ENCODE measurements at places on chromosomes 1 and 21. TPM values are rescaled to one million over a fixed set of nuclear protein-coding genes. Genes with fewer than 3 reads are reported as not detected.

GBP4 gene
- total RNA-seq = 4.0 TPM

- DNase-seq = no peak
Measured at GRCh38 chr1:175390522-175391254, 198.1 kb upstream of the KIAA0040 start.

- no peak for DNase-seq
Measured at GRCh38 chr1:47682198-47682597, 244.4 kb downstream of the FOXD2 start.

- no peak for DNase-seq
Measured at GRCh38 chr1:5819391-5820025, 172.7 kb downstream of the NPHP4 start.

SH3D21 gene
- 0.50 TPM for total RNA-seq

KRTAP7-1 gene
- total RNA-seq = not detected

- no peak for DNase-seq
Measured at GRCh38 chr1:110144366-110144765, 5.9 kb upstream of the SLC6A17 start.

- DNase-seq = no peak
Measured at GRCh38 chr1:101240041-101240430, 3.2 kb downstream of the S1PR1 start.

- DNase-seq = no peak
Measured at GRCh38 chr1:20511518-20512428, 3.8 kb upstream of the MUL1 start.

PCBP3 gene
- total RNA-seq = 0.77 TPM
